Stimulated activated CD4-positive, alpha-beta T cell treated with anti-CD3 and anti-CD28 coated beads, TNF-alpha, amount 100 ng/mL, for 4 hours (primary cell): ENCODE measurements at places on chromosomes 7 and 10.

DNA sequence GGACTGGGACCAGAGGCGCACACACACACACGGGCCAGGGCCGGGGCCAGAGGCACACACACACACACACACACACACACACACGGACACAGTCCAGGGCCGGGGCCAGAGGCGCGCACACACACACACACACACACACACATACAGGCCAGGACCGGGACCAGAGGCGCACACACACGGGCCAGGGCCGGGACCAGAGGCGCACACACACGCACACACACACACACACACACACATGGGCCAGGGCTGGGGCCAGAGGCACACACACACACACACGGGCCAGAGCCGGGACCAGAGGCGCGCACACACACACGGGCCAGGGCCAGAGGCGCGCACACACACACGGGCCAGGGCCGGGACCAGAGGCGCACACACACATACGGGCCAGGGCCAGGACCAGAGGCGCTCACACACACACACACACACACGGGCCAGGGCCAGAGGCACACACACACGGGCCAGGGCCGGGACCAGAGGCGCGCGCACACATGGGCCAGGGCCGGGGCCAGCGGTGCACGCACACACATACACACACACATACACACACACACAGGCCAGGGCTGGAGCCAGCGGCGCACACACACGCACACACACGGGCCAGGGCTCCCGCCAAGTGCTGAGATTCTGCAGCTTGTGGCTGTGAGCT, 268.8 kb downstream of the ELFN1 start:
- DNase-seq: no peak

DNA sequence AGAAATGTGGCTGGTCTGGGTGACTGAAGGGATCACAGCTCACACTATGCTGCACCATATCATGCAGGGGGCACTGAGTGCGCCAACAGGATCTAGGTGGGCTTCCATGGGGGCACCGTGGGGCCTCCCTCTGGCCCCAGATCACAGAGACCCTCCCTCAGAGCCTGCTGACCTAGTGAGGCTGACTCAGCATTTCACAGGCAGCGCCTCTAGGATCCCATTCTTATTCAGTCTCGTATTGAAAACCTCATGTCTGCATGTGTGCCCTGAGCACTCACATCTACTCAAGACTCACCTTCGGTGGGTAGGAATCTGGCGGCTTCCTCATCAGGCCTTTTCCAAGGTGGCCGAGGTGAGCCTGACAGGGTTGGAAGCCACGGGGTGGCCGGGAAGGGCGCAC, 141.6 kb downstream of the FANK1 start:
- DNase-seq: no peak

DNA sequence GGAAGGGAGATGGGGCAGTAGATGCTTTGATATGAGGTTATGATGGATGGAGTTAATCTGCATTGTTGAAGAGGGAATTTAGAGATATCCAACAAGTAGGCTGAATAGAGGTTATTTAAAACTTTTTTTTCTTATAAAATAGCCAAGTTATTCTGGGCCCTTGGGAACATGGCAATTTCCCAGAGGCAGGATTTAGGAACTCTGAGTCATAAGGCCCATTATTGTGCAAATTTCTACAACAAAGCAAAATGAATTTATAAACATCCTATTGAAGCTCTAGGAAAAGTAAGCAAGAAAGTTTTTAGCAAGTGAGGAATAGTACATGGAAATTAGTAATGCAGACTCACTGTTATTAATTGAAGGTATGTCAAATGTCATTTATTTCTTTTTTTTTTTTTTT, 160.9 kb upstream of the NPY start:
- no peak for DNase-seq

DNA sequence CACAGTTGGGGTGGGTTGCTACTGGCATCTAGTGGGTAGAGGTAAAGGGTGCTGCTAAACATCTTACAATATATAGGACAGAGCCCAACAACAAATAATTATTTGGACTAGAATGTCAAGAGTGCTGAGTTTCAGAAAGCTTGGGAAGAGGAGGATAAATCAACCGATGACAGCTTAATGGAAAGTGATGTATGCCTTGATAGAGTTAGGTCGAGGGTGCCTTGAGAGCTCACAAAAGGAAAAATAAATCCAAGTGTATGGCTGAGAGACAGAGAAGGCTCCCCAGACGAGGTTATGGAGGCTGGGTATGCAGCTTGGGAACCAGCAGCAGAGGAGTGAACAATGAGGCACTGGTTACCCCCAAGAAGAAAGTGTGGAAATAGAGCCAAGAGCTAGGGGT, 211.1 kb downstream of the HDAC9 start:
- DNase-seq: no peak

DNA sequence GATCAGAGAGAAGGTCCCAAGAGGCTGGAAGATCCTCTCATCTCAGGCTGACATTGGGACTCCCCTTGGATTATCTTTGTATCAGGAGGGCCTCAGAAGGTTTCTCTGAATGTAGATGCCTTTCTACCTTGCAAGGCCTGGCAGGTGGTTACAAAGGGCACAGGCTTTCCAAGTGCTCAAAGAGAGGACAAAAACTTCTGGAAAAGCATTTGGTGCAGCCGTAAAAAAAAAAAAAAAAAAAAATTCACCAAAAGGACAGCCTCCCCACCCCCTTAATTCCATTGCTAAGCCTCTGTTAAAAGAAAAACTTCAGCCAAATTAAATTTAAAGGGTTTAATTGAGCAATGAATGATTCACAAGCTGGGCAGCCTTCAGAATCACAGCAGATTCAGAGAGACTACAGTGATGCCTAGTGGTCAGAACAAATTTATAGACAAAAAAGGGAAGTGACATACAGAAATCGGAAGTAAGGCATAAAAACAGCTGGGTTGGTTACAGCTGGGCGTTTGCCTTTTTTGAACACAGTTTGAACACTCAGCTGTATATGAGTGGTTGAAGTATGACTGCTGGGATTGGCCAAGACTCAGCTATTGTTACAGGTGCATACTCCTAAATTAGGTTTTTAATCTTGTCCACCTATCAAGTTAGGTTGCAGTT, 42.5 kb upstream of the LRGUK start:
- no peak for DNase-seq
